ENCODE measurements at places on chromosomes 16 and 17.
A peak's percentile ranks its signal among the peaks of the same experiment; 100 is the strongest.

GRCh38 chr16:88909431-88910210, 43.2 kb upstream of the PABPN1L start:
- no peak for DNase-seq

GRCh38 chr16:14955546-14956231, 18.4 kb downstream of the NPIPA1 start:
- DNase-seq: no peak

- no peak for DNase-seq
Measured at GRCh38 chr16:88654363-88655052, 3.7 kb upstream of the CYBA start.

- peak; percentile 77 for DNase-seq
Measured at GRCh38 chr17:2195729-2196128, 107.9 kb downstream of the SMG6 start.

DNA sequence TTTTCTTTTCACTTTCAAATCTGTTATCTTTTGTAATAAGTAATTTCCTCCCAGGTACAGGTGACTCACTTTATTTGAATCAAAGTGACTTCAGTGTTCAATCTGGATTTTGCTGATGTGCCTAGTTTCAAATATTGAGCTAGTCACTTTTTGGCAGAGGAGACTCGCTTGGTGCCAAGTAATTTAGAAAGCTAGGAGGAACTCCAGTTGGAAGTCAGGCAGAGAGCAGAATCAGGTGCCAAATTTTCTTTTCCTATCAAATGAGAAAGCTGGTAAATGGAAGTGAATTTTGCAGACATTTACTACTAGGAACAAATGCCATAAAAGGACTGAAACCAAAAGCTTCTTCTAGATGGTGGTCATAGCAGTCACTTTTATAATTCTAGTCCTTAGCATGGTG, 656.0 kb upstream of the KIF2B start:
- DNase-seq: no peak

GRCh38 chr16:20064931-20065330, 8.8 kb downstream of the GPR139 start:
- no peak for DNase-seq

DNA sequence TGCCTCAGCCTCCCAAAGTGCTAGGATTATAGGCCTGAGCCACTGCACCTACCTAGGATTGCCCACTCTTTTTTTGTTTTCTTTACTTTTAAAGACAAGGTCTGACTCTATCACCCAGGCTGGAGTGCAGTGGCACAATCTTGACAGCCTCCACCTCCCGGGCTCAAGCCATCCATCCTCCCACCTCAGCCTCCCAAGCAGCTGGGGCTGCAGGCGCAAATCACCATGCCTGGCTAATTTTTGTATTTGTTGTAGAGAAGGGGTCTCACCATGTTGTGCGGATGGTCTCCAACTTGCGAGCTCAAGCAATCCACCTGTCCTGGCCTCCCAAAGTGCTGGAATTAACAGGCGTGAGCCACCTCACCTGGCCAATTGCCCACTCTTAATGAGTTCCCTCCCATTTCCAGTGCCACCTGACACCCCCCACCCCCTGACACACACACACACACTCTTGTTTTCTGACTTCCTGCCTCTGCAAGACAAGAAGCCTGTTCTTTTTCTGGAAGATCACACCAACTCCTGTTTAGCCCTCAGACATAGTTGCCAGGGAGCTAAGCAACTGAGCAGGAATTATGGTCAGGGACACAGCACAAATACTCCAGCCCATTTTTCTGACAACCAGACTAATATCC, 2.6 kb downstream of the OVCA2 start:
- DNase-seq: no peak

DNA sequence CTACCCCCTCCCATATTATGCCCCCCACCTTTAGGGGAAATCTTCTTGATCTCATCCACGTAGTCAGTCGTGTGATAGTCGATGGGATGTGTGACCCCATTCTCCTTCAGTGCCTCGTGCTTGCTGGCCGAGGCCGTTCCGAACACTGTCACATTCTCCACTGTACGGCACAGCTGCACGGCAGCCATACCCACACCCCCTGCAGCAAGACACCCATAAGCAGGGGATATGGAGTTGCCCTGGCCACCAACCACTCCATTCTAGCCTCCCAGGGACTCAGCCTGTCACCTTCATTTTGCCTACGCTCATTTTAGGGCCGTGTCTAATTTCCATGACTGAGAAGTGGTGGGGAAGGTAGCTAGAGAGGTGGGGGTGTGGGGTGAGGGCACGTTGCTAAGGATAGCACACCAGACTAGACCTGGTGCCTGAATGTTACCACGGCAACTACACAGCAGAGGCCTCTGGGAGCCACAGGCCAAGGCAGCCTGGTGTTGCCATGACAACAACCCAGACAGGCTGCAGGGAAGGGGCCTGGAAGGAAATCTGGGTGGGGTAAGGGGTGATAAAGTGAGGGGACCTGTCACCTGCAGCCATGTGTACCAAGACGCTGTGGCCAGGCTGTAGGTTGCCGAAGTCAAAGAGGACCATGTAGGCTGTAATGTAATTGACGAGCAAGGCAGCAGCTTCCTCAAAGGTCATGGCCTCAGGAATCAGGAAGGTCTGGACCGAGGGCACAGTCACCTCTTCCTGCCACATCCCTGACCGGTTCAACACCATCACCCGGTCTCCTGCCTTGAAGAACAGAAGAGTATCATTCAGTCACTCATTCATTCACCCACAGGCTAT, 4.0 kb downstream of the VAT1 start:
- DNase-seq: no peak

GRCh38 chr16:8760021-8760420, 37.4 kb downstream of the TMEM186 start:
- no peak for DNase-seq

DNA sequence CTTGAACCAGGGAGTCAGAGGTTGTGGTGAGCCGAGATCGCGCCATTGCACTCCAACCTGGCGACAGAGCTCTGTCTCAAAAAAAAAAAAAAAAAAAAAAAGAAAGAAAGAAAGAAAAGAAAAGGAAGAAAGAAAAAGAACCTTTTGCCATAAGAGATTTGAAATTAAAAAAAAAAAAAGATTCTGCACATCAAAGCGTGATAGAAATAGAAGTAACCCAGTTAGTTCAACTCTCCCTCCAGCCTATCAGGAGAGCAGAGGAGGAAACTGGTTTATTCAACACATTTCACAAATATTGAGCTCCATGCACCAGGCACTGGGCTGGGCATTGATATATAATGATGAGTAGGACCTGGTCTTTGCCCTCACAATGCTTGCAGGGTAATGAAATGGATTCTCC, 2.4 kb upstream of the SOCS3 start:
- no peak for DNase-seq

DNA sequence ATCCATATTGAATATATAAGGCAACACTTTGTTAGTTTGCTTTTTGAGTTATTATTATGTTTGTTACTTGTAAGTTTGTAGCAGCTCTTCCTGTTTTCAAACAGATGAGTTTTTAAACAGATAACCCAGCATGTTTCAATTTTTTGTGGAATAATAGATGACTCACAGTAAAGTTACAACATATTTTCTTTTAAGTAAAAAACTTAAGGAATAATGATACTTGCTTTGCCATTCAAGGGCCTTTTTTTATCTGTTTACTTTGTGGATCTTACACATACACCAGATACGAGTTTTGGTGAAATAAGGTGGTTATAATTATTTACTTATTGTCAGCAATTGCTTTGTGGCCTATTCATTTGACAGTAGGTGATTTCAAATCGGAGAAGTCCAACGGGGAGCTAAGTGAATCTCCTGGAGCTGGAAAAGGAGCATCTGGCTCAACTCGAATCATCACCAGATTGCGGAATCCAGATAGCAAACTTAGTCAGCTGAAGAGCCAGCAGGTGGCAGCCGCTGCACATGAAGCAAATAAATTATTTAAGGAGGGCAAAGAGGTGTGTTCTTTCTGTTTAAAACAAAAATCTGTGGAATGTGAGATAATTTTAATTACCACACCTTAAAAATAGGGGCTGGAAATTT, 66.3 kb downstream of the BPTF start:
- DNase-seq: no peak

- DNase-seq: no peak
Measured at GRCh38 chr17:601926-602303, 112.7 kb downstream of the VPS53 start.

DNA sequence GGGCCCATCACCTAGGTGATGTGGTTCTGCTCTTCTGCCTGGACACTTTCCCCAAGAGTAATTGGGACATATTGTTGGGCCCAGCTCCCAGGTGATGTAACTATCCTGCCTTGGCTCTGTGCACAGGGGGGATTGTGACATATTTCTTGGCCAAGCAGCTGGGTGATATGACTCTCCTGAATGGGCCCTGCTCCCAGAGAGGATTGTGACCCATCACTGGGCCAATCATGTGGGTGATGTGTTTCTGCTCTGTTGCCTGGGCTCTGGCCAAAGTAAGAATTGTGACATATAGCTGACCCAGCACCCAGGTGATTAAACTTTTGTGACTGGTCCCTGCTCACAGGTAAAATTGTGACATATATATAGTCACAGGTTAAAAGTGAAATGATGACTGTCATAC, 1904.9 kb downstream of the TP53TG3F start:
- DNase-seq: no peak

DNA sequence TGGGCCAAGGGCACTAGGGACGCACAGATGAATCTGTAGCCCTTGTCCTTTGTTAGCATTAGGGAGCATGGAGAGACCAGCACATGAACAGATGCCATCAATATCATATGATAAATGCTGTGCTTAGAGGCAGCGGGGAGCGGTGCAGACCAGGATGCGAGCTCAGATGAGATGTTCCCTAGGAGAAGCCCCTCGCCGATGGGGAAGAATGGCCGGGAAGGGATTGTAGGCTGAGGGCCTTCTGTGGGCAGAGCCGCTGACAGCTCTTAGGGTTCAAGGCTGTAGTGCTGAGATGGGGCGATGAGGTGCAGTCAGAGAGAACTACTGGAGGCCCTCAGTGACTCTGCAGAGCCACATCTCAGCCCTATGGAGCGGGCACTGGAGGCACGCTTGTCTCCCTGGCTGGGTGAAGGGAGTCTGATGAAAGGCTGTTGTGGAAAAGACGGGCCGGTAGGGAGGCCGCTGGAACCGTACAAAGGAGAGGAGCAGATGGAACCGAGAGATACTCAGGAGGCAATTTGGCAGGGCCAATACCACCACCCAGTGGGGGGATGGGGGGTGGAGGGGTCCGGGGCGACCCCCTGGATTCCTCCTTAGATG, 66.3 kb upstream of the ENDOV start:
- no peak for DNase-seq

DNA sequence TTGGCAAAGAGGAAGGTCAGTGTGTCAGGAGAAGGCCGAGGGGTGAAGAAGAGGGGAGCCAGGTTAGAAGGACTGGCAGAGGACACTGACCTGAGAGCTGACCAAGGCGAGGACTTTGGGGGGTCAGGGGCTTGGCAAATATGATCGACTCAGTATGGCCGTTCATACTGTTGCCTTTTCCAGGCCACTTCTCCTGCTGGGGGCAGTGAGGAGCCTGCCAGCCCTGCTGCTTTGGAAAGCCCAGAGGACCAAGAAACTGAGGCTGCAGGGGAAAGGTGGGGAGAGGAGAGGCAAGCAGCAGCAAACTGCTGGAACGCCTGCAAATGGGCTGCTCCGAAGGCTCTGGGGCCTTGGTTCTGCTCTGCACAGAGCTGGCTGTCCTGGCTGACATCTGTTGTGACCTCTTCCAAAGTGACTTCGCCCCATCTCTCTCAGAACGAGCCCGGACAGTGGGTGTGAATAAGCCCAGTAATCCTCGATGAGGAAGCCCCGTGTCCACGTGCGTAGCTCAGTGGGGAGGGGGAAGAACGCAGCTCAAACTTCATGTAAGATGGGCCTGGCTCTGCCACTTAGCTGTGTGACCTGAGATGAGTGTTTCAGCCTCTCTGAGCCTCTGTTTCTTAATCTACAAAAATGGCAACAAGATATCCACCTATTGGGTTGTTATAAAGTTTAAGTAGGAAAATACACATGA, 111.3 kb downstream of the SALL1 start:
- no peak for DNase-seq

DNA sequence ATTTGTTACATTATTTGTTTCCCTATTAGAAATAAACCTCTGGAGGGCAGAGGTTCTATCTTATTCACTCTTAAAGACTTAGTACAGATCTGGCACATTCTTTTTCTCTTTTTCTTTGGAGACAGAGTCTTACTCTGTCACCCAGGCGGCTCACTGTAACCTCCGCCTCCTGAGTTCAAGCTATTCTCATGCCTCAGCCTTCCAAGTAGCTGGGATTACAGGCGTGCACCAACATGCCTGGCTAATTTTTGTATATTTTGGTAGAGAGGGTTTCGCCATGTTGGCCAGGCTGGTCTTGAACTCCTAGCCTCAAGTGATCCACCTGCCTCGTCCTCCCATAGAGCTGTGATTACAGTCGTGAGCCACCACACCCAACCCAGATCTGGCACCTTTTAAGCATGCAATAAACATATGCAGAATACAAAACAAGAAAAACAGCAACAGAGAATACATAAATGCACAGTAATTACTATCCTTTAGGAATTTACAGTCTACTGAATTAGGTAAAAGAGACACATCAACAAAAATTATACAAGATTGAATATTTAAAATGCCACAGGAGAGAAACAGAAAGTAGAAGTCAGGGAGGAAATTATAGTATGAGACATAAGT, 52.1 kb downstream of the GPATCH8 start:
- no peak for DNase-seq

GRCh38 chr16:8631373-8631772, 9.9 kb downstream of the METTL22 start:
- no peak for DNase-seq

- DNase-seq: no peak
Measured at GRCh38 chr17:1239210-1239609, 31.0 kb upstream of the BHLHA9 start.

DNA sequence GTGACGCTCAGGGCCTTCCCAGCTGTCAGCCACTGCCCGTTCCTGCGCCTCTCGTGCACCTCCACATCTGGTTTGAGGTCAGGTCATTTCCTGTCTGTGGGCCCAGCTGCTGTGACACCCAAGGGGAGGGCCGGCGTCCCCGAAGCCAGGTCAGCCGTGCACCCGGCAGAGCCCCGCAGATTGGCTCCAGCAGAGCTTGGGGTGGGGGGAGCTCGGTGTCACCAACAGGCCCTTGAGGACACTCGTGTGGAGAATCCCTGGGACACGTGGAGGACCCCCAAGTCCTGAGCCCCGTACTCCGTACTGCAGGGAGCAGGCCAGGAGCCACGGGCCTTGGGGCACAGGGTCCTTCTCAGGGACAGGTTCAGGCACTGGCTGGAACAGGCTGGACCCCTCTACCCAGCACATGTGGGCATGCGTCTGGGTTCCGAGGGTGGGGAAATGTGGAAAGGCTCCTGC, 4.8 kb downstream of the SPATA2L start:
- DNase-seq: peak; percentile 38

- no peak for DNase-seq
Measured at GRCh38 chr17:10081571-10082169, 116.7 kb downstream of the GAS7 start.

- DNase-seq: no peak
Measured at GRCh38 chr17:21077281-21077680, 34.5 kb upstream of the USP22 start.
